Neural crest cell (in vitro differentiated cells): ENCODE measurements at places on chromosomes 3 and 15.

DNA sequence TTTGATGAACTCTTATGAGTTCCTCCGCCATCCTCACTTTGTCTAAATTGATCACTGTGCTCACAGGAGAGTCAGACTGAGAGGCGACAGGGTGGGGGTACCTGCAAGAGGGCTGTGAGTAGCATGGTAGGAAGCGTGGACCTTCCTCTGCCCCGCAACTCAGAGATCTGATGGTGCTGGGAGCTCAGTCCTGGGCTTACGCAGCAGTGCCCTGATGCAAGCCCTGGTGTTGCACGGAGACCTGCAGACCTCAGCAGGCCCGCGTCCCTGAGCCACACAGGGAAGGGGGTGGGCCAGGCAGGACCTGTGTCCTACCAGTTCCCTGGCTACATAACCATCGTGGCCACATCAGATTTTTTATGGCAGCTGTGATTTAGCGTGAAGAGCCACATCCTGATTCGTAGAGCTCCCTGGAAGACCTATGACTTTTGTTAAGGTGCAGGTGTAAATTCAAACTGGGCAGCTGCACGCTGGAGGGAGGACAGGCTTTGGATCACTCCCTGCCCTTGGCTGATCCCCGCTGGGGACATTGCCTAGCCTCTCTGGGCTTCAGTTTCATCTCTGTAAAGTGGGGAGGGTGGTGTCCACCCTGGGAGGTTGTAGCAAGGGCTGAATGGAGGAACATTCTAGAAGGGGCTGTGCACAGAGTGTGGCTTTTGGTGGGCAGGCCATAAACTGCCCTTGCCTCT lies 176.1 kb downstream of the KLF13 start:
- no peaks in the 10 kb centered on the region for H3K27me3 ChIP-seq
- H3K4me3 ChIP-seq: no peak overlapping the region
- no peak for DNase-seq
- peaks cover 6% of the 10 kb centered on the region for H3K4me1 ChIP-seq

DNA sequence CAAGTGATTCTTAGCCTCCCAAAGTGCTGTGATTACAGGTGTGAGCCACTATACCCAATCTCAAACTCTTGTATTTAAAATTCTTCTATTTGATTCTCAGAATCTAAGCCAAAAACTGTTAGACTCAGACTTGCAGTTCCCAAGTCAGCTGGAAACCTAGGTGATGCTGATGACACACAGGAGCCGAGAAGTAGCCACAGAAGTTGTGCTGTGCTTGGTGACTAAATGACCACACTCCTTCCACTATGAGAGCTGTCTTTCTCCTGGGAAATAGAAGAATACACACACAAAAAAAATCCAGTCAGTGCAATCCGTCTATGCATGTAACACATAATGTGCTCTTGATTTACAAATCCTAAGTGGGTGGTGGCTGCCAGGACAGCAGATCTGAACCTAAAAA lies 33.9 kb downstream of the ILDR1 start:
- peaks cover 8% of the 10 kb centered on the region for H3K36me3 ChIP-seq
- H3K27me3 ChIP-seq: no peaks in the 10 kb centered on the region
- H3K27ac ChIP-seq: no peak overlapping the region
- no peaks in the 10 kb centered on the region for H3K4me1 ChIP-seq
- no peak for DNase-seq

DNA sequence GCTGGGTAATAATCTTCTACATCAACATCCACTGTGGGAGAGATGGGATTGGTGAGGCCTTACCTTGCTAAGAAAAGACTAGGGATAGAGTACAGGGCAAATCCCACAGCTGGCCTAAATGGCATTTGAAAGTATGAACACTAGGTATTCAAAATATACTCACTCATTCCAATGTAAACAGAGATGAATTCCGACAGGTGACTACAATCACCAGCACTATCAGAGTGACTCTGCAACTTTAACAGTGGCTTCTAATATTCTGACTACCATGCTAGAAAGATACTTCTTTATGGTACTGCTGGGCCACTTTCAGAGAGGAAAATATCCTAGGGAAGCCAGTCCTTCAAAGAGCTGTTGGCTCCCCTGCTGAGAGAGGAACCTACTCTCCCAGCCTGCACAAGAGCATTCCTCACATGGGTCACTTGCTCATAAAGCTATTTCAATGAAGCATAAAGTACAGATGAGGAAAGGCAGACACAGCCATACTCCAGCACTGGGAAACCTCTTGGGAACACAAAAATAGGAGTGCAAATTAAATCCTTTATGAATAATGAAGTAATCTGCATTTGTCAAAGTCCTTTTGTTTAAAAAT lies 21.5 kb upstream of the MAN2C1 start:
- H3K27me3 ChIP-seq: no peaks in the 10 kb centered on the region
- peaks cover 7% of the 10 kb centered on the region for H3K36me3 ChIP-seq
- H3K4me1 ChIP-seq: no peaks in the 10 kb centered on the region
- no peak overlapping the region for H3K4me3 ChIP-seq

- no peaks in the 10 kb centered on the region for H3K27me3 ChIP-seq
- no peak overlapping the region for H3K4me3 ChIP-seq
- H3K27ac ChIP-seq: no peak overlapping the region
Measured at GRCh38 chr3:156260331-156260730, 140.0 kb downstream of the KCNAB1 start.

DNA sequence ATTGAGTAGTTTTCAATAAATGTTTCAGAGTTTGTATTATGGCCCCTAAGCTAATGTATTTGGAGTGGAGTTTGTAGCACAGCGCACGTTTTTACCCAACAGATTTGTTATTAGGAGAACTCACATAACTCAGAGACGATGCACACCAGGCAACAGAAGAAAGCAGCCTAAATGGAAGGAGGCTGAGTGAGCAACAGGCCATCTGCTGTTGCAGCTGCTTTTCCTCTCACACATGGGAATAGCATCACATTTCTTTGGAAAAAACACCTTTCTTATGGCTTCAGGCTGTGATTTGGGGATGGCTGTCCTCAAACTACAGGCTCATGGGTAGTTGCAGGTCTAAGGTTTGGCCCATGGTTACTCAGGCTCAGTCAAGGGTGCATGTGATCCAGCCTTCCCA lies 469.3 kb upstream of the MCTP2 start:
- H3K27ac ChIP-seq: no peak overlapping the region
- no peak overlapping the region for H3K4me3 ChIP-seq
- peaks cover 13% of the 10 kb centered on the region for H3K4me1 ChIP-seq
- H3K36me3 ChIP-seq: peaks cover 6% of the 10 kb centered on the region
- DNase-seq: no peak
- H3K27me3 ChIP-seq: peaks cover 5% of the 10 kb centered on the region

DNA sequence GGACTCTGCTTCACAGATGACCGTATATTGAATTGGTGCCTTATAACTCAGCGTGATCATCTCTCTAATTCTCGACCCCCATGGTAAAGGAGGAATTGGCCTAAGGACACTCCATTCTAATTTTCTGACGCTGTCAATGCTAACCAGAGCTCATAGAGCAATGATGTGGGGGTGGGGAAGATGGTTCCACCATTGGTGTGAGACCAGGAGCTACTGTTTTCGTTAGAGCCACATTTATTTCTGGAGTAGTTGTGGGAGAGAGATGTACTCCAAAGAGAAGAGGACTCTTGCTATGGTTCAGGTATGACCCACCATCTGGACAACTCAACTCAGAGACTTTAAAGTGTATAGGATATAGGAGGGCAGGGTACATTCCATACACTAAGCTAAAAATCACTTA lies 16.3 kb downstream of the ZBTB38 start:
- peaks cover 7% of the 10 kb centered on the region for H3K36me3 ChIP-seq
- H3K27ac ChIP-seq: no peak overlapping the region
- H3K4me3 ChIP-seq: no peak overlapping the region
